ENCODE measurements at places on chromosomes 4 and X.

- no peak for DNase-seq
These were observed 147.7 kb downstream of the SH3KBP1 start for GRCh38 chrX:19739683-19740082.

- no peak for DNase-seq
These were observed 418 bp downstream of the TAB3 start for GRCh38 chrX:30888526-30889146.

- DNase-seq, result no peak
These were observed 34.5 kb downstream of the GALNTL6 start for GRCh38 chr4:171847751-171848150.

GRCh38 chr4:20317424-20317985, 65.8 kb downstream of the SLIT2 start:
- no peak for DNase-seq

- DNase-seq, result no peak
These were observed 19.1 kb downstream of the RNF212 start for GRCh38 chr4:1094336-1094690.

DNA sequence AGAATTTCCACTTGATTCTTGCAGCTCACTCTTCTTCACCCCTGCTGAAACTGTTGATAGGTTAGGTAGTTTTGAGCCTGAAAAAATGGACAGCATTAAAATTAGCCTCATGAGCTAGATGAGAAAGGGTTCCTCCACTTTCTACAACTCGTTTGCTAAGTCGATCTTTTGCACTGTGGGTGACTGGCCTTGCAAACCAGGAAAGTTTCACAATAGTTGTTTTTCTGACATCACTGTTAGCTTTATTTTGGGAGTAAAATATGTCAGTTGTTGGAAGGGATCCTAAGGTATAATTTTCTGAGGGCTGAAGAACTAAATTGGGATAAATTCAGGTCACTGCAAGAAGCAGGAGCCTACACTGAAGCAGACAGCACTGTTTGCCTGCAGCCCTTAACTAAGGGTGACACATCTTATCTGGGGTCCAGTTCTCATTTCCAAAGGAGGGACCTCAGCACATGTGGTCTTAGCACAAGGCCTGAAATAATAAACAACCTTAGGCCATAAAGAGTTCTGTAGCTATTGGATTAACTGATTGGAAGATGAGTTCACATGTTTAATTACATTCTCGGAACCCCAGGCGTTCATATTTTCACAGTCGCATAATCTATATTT, 29.1 kb downstream of the ANAPC4 start:
- DNase-seq, result no peak

DNA sequence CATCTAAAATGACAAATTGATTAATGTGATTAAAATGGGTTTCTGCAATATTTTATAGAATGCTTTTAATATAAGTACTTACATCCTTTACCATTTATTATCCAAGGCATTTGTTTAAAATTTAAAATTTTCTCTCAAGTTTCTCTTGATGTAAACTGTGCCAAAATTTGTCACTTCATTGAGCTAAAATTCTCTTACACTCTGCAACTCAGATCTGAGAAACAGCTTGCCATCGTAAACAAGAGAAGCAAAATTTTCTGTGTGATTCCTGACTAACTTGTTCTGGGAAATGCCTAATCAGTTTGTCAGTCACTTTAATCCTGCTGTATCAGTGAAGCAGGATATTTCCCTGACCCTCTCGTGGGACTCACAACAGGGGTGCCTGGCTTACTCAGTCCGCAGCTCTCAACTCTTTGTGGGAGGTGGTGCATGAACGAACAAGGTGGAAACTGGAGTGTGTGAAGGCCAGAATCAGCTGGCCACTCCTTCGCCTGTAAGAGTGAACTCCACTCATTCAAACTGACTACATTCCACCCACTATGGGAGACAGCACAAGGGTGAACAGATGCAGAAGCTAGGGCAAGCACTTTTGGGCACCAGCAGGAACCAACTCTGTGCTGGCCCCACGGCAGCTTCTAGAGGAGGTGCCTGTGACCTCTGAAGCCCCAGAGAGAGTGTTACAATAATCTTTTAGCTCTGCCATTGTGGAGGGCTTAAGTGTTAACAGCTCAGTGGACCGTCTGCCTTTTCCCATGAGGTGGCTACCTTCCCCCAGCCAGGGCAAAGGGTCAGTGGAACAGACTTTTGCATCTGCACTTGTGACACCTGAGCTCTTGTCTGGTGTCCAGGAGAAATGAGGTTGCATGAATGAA, 349.4 kb downstream of the FAT4 start:
- no peak for DNase-seq

- no peak for DNase-seq
These were observed 78.4 kb upstream of the MAP3K15 start for GRCh38 chrX:19593690-19594089.

DNA sequence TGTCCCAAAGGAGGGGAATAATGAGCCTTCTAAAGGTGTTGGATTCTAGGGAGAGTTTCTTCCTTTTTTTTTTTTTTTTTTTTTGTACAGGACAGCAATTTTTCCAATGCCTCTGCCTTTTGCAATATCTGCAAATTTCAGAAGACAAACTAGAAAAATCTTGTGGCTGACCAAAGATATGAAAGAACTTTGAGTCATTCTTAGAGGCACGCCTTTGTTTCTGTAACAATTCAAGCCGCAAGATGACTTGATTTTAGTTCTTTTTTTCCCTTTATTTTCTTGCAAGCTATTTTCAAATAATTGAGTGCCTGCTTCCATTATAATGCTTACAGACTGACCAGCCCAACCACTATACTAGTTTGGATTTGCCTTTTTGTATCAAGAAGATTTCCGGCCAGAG, 47.6 kb upstream of the UXT start:
- DNase-seq, result no peak

GRCh38 chrX:8861908-8862307, 60.7 kb upstream of the FAM9A start:
- DNase-seq, result no peak

GRCh38 chrX:97895751-97896150, 1012.0 kb downstream of the RPA4 start:
- no peak for DNase-seq

- DNase-seq, result no peak
These were observed 200.9 kb downstream of the DHRSX start for GRCh38 chrX:2299871-2300270.

DNA sequence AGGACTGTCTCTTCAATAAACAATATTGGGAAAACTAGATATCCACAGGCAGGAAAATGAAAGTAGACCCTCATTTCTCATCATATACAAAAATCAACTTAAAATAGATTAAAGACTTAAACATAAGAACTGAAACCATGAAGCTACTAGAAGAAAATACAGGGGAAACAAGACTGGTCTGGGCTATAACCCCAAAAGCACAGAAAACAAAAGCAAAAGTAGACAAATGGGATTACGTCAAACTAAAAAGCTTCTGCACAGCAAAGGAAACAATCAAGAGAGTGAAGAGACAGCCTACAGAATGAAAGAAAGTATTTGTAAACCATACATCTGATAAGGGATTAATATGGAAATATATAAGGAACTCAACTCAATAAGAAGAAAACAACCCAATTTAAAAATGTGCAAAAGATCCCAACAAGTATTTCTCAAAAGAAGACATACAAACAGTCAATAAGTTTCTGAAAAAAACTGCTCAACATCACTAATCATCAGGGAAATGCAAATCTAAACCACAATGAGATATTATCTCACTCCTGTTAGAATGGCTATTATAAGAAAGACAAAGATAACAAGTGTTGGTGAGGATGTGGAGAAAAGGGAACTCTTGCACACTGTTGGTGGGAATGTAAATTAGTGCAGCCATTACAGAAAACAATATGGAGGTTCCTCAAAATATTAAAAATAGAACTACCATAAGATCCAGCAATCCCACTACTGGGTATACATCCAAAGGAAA, 325.3 kb upstream of the RASGEF1B start:
- DNase-seq, result no peak

- no peak for DNase-seq
These were observed 137.7 kb upstream of the TENT5D start for GRCh38 chrX:80282535-80282934.

- DNase-seq, result no peak
These were observed 213.1 kb upstream of the FAT1 start for GRCh38 chr4:186936496-186937375.

DNA sequence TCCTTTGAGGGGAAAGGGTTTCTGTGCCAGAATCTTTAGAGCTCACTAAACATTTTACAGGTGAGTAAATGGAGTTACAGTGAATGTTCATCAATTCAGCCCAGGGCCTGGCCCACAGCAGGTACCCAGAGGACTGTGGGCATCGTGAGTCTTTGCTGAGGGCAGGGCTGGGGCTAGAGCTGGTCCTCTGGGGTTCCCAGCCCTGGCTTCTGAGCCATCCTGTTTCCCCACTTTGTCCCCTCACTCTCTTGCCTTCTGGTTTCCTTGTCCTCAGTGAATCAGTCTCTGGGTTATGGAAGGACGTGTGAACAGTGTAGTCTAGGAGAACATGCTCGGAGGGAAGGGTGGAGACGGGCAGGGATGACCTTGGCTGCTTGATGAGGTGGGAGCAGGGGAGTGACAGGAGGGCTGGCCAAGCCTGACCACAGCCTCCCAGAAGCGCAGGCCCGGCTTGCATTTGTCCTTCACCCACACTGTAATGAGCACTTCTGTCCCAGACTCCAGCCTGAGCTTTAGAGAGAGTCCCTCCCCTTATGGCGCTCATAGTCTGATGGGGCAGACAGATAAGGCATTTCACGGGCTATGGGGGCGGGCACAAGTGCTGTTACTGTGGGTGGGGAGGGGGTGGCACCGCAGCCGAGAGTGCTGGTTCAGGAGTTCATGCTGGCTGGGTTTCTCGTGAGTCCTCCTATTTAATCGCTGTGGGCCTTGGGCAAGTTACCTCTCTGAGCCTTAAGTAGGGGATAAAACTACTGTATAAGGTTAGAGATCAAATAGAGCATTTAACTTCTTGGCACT, 17.3 kb downstream of the TBC1D14 start:
- no peak for DNase-seq

DNA sequence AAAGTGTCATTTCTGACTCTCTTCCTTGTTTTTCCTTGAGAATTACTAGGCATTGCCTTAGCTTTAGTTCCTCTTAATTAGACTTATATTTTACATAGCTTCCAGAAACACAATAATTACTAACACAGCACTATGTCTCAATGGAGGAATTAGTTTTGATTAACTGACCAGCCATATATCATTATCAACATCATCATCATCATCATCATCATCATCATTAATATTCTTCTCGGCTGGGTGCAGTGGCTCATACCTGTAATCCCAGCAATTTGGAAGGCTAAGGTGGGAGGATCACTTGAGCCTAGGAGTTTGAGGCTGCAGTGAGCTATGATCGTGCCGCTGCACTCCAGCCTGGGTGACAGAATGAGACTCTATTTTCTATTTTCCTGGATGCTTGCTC, 2.7 kb upstream of the SLC25A5 start:
- no peak for DNase-seq

- no peak for DNase-seq
These were observed 159.1 kb downstream of the NDST3 start for GRCh38 chr4:118193421-118193820.

DNA sequence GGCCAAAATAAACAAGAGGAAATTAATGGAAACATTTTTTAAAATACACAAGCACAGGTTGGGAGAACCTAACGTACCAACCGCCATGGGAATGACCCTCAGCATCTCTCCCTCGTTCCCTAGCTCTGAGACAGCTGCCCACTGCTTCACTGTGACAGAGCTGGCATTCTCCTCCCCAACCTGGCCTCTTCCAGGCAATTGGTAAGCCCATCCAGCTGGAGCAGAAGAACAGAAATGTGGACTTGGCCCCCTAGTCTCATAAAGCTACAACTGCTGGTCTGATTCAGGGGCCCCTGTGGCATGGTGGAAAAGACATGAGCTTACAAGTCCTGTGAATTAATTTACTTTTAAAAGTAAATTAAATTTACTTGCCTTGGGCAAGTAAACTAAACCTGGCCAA, 245.1 kb downstream of the PTTG2 start:
- DNase-seq, result no peak

DNA sequence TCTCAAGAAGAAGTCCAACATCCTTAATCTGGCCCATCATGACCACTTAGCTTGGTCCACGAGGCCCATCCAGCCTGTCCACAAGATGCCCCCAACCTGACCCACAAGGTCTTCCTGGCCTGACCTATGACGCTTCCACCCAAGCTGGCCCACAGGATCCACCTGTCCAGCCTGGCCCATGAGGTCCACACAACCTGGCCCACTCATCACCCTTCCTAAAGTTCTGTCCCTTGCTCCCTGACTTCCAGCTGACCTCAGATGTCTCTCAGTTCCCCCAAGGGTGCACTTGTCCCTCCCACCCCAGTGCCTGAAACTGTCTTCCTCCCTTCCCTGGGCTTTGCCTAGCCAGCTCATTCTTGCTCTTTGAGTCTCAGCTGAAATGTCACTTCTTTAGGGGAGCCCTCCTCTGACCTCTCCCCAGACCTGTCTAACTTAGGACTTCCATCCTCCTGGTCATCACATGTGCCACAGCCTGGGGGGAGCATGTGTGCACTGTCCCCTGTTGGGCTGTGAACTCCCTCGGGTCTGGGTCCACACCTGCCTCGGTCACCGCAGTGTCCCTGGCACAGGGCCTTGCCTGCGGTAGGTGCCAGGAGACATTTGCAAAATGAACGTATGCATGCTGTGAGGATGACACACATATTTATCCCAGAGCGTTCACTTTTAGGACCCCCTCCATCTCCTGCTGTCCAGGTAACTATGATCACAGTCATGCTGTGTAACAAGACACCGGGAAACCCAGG, 61.7 kb downstream of the EVC start:
- DNase-seq, result no peak

- DNase-seq, result no peak
These were observed 39.9 kb upstream of the SPINK2 start for GRCh38 chr4:56861360-56861759.

DNA sequence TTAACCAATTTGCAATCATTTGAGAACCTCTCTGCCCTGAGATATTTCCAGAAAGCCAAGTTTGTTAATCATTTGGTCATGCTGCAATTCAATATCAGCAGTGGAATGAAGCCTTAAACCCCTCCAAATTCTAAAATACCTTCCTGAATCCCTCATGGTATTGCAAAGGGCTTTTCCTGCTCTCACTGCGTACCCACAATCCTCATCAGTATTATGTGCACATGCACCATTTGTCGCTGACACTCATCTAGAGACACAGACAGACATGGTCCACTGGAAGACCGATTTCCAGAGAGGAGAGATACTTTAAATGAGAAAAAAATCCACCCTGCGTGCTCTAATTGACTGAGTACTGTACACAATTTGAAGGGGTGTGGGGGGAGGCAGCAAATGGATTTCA, 104.4 kb downstream of the GPC3 start:
- no peak for DNase-seq

GRCh38 chr4:84503495-84504437, 4.7 kb upstream of the NKX6-1 start:
- no peak for DNase-seq

DNA sequence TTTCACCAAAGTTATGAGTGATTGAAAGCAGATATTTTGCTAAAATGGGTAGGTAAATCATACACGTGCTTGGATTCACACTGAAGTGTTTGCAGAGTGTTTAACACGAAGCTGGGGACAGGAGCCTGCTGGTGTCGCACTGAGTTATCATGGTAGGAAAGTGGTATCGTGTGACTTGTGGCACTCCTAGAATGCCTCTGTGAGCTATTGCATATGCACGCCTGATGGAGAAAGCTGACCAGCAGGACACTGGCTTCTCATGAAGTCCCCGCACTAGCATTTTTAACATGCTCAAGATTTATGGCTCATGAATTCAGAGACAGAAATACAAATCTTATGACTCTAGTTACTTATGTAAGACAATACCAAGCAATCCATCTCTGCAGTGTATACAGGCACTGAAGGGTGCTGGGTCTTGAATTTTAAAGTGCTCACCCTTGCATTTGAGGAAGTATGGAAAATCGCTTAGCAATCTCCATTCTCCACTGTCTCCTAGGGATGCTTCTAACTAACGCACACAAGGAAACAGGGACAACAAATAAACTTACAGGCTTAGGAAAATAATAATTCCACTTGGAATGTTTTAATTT, 19.8 kb downstream of the VCX3B start:
- peak; percentile 20 for DNase-seq
